ENCODE measurements at places on chromosomes 6 and 20.

DNA sequence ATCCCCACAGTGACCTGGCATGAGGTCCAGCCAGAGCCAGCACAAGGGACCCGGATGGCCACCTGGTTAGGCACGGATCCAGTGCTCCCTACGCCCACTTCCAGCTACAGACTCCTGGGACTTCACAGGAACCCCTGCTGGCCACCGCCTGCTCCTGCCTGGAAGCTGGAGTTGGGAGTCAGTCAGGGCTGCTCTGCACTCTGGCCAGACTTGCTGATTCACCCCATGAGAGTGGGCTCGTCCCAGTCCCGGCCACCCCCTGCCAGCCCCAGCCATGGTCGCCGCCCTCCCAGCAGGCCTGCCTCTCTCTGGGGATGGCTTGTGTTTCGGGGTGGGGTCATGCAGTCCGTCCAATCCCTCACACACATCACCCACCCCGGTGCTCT lies 125.8 kb downstream of the DLL1 start:
- no peak for DNase-seq

DNA sequence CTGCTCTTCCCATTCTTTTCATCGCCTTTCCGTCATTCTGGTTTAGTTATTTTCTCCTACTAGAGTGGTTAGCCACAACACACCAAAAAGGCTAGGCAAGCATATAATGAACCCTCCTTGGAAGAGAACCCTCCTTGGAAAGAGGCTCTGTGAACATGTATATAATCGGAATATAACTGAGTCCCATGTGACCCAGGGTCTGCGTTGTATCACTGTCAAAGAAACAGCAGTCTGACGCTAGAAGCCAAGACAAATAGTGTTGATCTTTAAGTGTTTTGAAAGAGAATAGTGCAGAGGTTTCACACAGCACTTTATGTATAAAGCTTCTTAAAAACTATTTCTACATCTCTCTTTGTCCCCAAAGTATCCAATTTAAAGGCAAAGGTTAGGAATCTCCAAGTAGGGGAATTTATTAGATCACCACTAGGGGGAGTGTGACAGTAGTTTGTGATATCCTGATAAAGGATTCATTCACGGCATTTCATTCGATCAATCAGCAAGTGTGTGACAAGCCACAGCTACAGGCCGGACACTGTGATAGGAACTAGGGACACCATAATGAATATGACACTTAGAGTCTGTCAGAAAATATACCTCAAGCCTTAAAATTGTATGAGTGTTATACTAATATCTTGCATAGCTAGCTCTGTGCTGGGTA lies 395.3 kb downstream of the CD109 start:
- peak; percentile 31 for DNase-seq

GRCh38 chr6:22732176-22732970 lies 163.0 kb downstream of the HDGFL1 start:
- no peak for DNase-seq

DNA sequence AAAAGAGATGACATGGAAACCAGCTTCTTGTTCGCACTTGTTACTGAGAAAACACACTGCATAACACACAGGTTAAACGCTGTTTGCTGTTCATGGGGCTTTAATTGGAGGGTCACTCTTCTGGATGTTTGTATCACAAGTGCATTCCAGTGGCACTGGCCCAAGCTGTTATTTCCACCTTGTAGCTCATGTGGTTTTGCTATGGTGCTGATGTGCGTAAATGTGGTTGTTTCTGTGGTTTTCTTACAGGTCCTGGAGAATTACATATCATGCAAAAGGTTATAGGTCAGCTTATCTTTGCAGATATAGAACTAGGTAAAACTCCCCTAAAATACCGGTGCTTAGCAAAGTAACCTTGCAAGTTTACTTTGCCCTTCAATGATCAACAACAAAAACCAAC lies 89.3 kb upstream of the AHI1 start:
- no peak for DNase-seq

DNA sequence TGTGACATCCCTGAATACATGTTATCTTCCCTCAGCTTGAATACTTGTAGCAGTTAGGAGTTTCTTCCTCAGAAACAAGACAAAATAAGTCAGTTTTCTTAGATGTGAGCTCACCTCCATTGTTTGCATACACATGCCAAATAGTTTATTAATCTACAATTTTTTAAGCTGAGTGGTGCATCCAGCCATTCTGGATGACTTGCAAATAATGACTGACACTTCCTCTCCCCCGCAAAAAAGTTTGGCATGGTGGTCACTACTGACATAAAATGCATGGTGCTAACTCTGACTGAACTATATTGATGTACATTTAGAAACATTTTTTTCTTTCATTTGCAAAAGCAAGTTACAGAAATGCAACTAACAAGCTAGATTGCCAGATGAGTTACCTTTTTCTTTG lies 55.5 kb downstream of the CYB5R4 start:
- DNase-seq: no peak

DNA sequence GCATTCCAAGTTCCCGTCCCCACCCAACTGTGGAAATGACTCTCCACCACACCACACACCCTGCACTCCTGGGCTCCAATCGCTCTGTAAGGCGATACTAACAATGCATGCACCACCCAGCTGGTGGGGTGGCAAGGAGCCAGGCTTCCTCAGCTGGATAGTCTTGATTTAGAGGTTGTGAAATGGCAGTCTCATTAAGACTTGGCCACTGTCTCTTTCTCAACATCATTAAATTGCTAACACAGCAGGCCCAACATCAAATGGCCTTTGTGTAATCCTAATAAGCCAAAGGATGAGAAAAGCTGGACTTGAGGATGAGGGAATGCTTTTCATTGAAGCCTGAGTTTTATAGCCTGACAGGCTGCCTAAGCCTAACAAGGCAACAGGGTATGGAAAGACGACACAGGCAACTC lies 223.7 kb downstream of the GMDS start:
- DNase-seq: no peak

- no peak for DNase-seq
Measured at GRCh38 chr20:63598479-63599395, 24.7 kb upstream of the HELZ2 start.

GRCh38 chr6:32152769-32153563 lies 975 bp upstream of the PPT2 start:
- DNase-seq: no peak

DNA sequence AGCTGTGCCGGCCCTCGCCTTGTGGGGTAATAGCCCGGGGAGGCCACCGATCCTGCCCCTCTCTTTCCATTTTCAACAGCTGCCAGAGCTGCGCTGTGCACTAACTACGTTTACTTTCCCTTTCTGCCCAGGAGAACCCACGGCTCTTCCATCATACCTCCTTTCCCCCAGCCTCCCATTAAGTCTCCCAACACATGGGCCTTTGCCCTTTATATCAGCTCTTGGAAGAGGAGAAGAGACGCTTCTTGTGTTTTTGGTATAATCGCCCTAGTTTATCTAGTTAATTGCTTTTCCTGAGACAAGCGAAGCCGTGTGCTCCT lies 637 bp downstream of the UBR2 start:
- DNase-seq: no peak

- no peak for DNase-seq
Measured at GRCh38 chr6:53862662-53863462, 68.1 kb downstream of the LRRC1 start.

DNA sequence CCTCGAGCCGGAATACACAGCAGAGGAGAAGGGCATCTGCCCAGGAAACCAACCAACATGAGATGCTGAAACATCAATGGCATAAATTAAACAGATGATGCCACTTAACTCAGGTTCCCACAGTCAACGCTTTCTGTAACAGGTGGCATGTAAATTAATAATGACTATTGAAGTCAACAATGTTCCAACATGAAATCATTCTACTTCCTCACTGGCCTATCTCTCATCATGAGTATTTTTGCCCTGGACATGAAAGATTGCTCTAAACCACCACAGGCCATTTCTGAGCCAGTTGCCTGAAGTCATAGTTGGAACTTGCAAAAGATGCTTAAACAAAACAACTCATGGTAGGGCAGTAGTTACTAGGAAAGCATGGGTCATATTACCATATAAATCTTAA lies 397.9 kb upstream of the JARID2 start:
- DNase-seq: no peak

- DNase-seq: no peak
Measured at GRCh38 chr20:43383026-43383795, 74.5 kb upstream of the SRSF6 start.

GRCh38 chr6:7241709-7242645 lies 71.0 kb downstream of the SSR1 start:
- no peak for DNase-seq

DNA sequence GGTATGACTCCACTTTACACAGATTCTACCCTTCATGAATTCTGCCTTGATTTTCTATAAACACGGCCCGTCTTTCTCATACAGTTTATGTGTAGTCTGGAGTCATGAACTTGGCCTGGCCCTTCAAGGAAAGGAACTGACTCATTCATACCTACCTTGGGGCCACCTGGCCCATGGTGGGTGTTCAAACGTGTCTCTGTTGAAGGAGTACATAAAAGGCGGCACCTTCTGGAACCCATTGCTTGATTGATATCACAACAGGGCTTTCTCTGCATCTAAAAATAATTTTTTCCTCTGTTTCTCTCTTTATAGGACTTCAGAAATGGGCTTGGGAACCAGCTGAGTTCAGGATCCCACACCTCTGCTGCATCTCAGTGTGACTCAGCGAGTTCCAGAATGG lies 363.0 kb upstream of the SOX4 start:
- no peak for DNase-seq

GRCh38 chr6:150710236-150710635 lies 110.6 kb downstream of the PLEKHG1 start:
- DNase-seq: no peak

DNA sequence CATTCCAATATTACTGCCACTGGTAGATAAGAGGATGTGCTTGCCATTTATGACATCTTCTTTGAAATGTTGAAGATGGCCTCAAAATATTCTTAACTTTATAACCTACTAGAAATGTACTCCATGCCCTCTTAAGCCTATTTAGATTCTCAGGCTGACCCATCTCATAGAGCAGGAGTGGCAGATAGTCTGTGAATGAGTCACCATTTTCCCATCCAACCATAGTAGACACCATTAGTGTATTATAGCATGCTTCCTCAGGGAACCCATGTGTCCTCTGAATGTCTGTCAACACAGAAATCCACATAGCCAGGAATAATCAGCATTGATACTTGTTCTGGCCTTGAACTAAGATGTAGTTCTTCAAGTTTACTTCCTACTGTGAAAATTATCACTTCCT lies 150.2 kb downstream of the IMPG1 start:
- DNase-seq: no peak

- peak; percentile 7 for DNase-seq
Measured at GRCh38 chr6:111011360-111012142, 29.7 kb downstream of the RPF2 start.

- no peak for DNase-seq
Measured at GRCh38 chr6:33874136-33874760, 70.4 kb upstream of the MLN start.

DNA sequence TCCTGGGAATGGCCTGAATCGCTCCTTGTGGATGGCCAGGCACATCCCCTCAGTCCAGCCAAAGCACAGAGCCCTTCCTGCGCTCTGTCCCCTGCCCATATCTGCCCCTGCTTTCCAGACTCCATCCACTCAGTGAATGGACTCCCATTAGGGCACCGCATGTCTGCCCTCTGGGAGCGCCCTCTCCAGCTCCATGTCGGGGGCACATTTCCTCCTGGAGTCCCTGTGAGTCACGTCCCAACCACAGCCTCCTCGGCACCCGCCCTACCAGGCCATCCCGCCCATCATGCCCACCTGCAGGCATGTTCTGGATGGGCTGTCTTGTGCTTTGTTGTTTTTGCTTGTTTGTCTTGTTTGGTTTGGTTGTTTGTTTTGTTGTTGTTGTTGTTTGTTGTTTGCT lies 96.8 kb downstream of the PSMB1 start:
- no peak for DNase-seq

DNA sequence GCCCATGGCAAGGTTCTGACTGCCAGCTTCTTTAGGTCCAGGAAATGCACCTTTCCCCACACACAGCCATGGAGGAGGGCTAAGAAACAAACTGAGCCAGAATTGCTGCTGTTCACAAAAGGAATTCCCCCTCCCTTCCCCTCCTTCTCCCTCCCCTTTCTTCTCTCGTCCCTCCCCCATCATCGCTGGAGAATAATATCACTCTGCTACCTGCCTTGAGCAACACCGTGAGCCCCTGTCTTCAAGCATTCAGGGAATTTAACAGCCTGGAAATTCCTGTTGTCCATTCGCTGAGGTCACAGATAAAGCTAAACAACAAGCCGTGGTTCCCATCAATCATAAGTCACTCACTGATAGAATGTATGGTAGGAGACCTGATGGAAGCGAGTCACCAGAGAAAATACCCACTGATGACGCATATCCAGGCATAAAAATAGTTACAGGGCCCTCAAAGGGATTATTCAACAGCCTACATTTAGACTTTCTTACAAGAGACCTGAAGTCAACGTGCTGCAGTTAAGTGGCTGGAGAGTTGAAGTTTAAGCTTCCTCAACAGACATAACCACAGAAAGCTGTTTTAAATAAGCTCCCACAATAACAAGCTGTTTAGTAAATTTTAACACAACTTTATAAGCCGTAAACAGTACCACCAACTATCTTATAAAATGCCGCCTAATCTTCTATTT lies 59.7 kb downstream of the HIVEP2 start:
- peak; percentile 98 for DNase-seq

- no peak for DNase-seq
Measured at GRCh38 chr20:64077094-64077493, 2.2 kb downstream of the RGS19 start.

- DNase-seq: no peak
Measured at GRCh38 chr6:69868961-69869360, 2.6 kb downstream of the COL19A1 start.

GRCh38 chr20:14643146-14643545 lies 305.7 kb upstream of the FLRT3 start:
- DNase-seq: no peak

GRCh38 chr6:90393232-90393884 lies 96.7 kb upstream of the BACH2 start:
- no peak for DNase-seq

GRCh38 chr6:125759184-125759902 lies 9.9 kb downstream of the HEY2 start:
- DNase-seq: no peak

DNA sequence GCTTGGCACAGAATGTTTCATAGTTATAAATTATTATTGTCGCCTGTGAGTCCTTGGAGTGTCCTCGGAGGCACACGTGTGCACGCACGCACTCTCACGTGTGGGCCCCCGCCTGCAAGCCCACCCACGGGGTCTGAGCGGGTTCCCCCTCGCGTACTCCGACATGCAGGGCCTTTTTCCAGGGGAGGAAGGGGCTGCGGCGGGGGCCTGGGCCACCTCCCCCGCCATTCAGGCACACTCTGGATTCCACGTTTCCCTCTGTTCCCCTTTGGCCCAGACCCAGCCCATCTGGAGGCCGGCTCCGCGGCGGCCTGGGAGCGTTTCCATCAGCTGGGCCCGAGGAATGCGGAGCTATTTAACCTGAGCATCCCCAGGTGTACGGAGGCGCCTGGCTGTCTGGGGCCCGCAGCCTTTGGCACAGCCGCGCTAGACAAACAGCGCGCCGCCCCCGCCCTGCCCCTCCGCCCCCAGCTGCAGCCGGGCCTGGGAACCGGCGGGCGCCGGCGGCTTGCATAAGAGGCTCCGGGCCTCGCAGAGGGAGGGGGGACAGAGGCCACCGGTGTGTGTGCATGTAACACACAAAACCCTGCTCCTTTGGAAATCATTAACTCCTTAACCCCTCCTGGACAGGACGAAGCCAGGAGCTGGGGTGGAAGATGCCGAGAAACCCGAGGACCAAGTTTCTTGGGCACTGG lies 3.3 kb downstream of the ID1 start:
- DNase-seq: no peak

- no peak for DNase-seq
Measured at GRCh38 chr6:41770381-41771057, 9.2 kb downstream of the FRS3 start.

- DNase-seq: no peak
Measured at GRCh38 chr6:18211338-18211737, 53.0 kb downstream of the DEK start.
